ENCODE measurements at places on chromosomes 1 and 21. TPM values are rescaled to one million over a fixed set of nuclear protein-coding genes. Genes with fewer than 3 reads are reported as not detected.
A peak's percentile ranks its signal among the peaks of the same experiment; 100 is the strongest.

The NUAK2 gene
- 2.8 TPM for polyA plus RNA-seq

DNA sequence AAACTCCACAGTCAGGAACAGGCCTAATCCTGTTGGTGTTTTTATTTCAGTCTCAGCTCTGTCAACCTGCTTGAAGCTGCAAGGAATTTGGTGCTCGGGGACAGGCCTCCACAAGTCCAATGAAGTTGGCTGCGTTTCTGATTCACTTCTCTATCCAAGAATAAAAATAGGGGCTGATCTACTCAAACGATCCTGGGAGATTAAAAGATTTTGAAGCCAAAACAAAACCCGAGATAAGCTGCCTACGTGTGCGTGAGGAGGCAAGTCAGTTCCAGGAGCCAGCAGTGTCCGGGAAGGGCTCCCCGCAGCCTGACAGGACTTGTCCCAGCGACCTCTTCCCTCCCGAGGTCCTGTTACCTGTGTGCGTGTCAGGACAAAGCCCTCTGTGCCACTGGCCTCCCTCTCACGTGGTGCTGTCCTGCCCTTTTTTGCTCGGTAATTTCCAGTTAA is 98.0 kb downstream of the ETS2 start:
- DNase-seq: peak; percentile 91

DNA sequence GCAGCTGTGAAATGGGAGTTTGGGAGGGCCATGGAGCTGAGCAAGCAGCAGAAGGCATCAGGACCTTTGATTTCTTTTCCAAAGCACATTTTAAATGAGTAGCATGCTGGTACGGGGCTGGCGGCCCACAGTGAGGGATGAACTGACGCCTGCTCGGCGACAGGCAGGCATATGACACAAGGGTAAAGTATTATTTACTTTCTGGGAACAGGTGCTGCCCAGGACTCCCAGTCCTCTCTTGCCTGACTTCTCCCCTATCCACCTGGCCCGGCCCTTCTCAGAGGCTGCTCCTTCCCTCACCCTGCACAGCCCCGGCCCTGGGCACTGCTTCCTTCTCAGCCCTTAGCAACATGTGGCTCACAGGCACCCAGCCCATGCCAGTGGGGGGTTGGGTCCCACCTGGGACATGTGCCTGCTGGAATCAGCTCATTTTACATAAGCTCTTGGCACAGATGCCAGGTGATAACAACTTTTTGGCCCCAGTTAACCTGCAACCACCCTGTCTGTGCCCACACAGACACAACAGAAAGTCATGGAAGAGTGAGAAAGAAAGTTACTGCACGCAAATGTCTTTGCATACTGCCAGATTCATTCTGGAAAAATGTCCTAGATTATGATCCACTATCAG is 112.3 kb upstream of the GADD45A start:
- peak; percentile 77 for DNase-seq

- no peak for DNase-seq
Observed at GRCh38 chr1:167043752-167044488, 46.3 kb downstream of the GPA33 start.
